ENCODE measurements at places on chromosomes 3 and 15. TPM values are rescaled to one million over a fixed set of nuclear protein-coding genes. Genes with fewer than 3 reads are reported as not detected.

EIF4E3 gene
- total RNA-seq = 61.5 TPM

HTR3E gene
- total RNA-seq = not detected

ANAPC13 gene
- 21.6 TPM for total RNA-seq

CYP19A1 gene
- total RNA-seq = 0.23 TPM

KIF9 gene
- total RNA-seq = 13.9 TPM

TMEM108 gene
- not detected for total RNA-seq

PCOLCE2 gene
- not detected for total RNA-seq

CSK gene
- total RNA-seq = 271 TPM

DNA sequence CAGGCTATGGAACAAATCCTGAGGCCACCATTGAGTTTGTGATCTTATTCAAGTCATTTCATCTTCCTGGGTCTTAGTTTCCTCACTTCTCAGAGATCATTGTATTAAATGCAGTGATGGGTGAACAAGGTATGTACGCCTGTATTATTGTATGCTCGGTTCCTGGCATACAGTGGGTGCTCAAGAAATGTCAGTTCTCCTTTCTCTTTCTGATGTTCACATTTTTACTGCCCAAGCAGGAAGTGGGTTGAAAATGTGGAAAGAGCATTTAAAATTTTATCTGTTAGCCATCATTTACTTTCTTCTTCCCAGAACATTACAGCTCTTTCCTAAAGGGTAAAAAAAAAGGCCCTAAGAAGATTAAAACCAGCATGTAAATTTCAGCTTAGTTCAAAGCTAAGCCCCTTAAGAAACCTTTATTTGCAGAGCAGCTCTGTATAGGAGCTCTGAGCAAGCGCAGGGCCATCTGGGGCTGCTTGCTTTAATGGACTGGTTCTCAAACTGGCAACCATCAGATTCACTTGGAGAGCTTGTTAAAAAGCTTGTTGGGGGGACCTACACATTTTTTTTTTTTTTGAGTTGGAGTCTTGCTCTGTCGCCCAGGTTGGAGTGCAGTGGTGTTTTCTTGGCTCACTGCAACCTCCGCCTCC lies 179.4 kb downstream of the CHST2 start:
- no peak for DNase-seq
- no peaks in the 10 kb centered on the region for H3K36me3 ChIP-seq
- no peak overlapping the region for H3K4me3 ChIP-seq
- H3K27me3 ChIP-seq = no peaks in the 10 kb centered on the region
- H3K27ac ChIP-seq = no peak overlapping the region

- DNase-seq = no peak
- H3K36me3 ChIP-seq = no peaks in the 10 kb centered on the region
- H3K4me3 ChIP-seq = peak overlapping the region; percentile 48
- H3K27me3 ChIP-seq = peaks cover 30% of the 10 kb centered on the region
- no peak overlapping the region for H3K27ac ChIP-seq
Measured at GRCh38 chr15:70762469-70763119, 764 bp downstream of the UACA start.

GRCh38 chr15:89356634-89357298 lies 22.1 kb upstream of the POLG start:
- no peak for DNase-seq
- H3K27ac ChIP-seq = no peak overlapping the region
- no peaks in the 10 kb centered on the region for H3K36me3 ChIP-seq

DNA sequence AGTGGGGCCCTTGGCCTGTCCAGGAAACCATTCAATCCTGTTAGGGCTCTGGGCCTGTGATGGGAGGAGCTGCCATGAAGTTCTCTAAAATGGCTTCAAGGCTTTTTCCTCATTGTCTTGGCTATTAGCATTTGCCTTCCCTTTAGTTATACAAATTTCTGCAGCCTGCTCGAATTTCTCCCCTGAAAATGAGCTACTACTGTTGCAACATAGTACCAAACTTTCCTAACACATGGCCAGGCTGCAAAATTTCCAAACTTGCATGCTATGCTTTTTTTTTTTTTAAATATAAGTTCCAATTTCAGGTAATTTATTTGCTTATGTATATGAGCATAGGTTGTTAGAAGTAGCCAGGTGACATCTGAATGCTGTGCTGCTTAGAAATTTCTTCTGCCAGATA lies 560.8 kb upstream of the TBL1XR1 start:
- H3K36me3 ChIP-seq = no peaks in the 10 kb centered on the region
- DNase-seq = no peak
- H3K27me3 ChIP-seq = no peaks in the 10 kb centered on the region
- no peaks in the 10 kb centered on the region for H3K4me1 ChIP-seq

- no peak overlapping the region for H3K4me3 ChIP-seq
- no peaks in the 10 kb centered on the region for H3K4me1 ChIP-seq
- H3K27me3 ChIP-seq = no peaks in the 10 kb centered on the region
Measured at GRCh38 chr3:27392950-27393679, 23.9 kb upstream of the NEK10 start.

DNA sequence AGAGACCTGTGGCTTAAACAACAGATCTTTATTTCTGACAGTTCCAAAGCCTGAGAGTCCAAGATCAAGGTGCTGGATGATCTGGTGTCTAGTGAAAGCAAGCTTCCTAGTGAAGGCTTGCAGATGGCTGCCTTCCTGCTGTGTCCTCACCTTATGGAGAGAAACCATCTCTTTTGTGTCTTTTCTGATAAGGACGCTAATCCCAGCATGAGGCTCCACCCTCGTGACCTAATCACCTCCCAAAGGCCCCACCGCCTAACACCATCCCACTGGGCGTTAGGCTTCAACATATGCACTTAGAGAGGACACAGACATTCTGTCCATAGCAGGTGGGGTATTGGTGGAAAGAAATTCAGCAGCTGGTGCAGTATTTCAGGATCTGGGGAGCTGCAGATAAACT lies 19.8 kb upstream of the LYSMD4 start:
- no peak for DNase-seq
- no peak overlapping the region for H3K27ac ChIP-seq
- no peak overlapping the region for H3K4me3 ChIP-seq
- no peaks in the 10 kb centered on the region for H3K36me3 ChIP-seq
- no peaks in the 10 kb centered on the region for H3K4me1 ChIP-seq
- H3K27me3 ChIP-seq = no peaks in the 10 kb centered on the region

DNA sequence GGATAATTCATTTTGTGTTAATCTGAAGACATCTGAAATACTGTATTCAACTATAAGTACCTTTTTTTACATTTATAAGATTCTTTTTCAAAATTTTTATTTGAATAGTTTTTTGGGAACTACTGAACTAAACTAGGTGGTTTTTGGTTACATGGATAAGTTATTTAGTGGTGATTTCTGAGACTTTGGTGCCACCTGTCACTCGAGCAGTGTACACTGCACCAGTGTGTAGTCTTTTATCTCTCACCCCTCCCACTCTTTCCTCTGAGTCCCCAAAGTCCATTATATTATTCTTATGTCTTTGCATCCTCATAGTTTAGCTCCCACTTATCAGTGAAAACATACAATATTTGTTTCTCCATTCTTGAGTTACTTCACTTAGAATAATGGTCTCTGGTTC lies 57.6 kb downstream of the CD86 start:
- no peaks in the 10 kb centered on the region for H3K4me1 ChIP-seq
- H3K36me3 ChIP-seq = no peaks in the 10 kb centered on the region
- H3K4me3 ChIP-seq = no peak overlapping the region
- no peak overlapping the region for H3K27ac ChIP-seq
- no peak for DNase-seq

DNA sequence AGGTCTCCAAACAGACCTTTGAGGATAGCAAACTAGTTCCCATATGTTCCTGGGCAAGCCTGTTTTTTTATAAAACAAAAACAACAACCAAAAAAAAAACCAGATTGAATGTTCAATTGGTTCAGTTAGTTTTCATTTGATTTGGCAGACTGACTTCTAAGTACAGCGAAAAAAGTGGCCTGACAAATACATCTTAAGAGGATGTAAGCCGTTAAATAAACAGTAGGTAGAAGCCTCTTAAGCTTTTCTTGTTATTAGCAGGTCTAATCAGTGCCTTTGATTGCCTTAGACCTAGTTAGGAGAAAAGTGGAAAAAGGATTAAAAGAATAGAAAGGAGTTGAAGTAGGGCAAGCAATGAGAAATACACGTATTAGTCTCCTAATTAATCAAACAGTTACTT lies 13.2 kb downstream of the TSC22D2 start:
- H3K36me3 ChIP-seq = no peaks in the 10 kb centered on the region
- H3K4me3 ChIP-seq = no peak overlapping the region
- H3K4me1 ChIP-seq = peaks cover 11% of the 10 kb centered on the region
- no peak overlapping the region for H3K27ac ChIP-seq
- DNase-seq = no peak

- H3K4me1 ChIP-seq = no peaks in the 10 kb centered on the region
- no peak overlapping the region for H3K27ac ChIP-seq
- no peak for DNase-seq
- H3K27me3 ChIP-seq = peaks cover 2% of the 10 kb centered on the region
Measured at GRCh38 chr15:38748710-38749109, 184.1 kb upstream of the RASGRP1 start.

DNA sequence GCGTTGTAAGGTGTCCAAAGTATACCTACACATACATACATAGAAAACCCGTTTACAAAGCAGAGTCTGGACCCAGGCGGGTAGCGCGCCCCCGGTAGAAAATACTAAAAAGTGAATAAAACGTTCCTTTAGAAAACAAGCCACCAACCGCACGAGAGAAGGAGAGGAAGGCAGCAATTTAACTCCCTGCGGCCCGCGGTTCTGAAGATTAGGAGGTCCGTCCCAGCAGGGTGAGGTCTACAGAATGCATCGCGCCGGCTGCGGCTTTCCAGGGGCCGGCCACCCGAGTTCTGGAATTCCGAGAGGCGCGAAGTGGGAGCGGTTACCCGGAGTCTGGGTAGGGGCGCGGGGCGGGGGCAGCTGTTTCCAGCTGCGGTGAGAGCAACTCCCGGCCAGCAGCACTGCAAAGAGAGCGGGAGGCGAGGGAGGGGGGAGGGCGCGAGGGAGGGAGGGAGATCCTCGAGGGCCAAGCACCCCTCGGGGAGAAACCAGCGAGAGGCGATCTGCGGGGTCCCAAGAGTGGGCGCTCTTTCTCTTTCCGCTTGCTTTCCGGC lies 318.6 kb downstream of the FGF12 start:
- DNase-seq = no peak
- no peak overlapping the region for H3K4me3 ChIP-seq
- no peak overlapping the region for H3K27ac ChIP-seq
- H3K27me3 ChIP-seq = peaks cover 23% of the 10 kb centered on the region

Measured in T-cell (primary cell).